Osteoblast (primary cell): ENCODE measurements at places on chromosomes 1 and 21.

- peak; percentile 39 for DNase-seq
These were observed 92.9 kb downstream of the HS2ST1 start for GRCh38 chr1:87007323-87007722.

DNA sequence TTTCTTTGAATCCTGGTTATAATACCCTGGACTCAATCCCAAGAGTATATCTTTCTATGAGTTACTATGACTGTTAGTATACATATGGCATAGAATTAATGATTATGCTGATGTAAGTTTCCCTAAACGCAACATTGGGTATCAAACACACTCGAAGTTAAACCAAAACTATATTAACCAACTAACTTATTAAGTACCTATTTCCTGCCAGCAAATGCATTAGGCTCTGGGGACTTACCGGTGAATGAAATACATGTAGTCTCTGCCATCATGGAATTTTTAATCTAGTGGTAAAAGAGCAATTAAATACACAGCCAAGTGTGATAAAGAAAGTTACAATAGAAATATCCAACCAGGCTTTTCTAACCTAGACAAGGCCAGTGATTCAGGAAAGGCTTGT, 193.6 kb upstream of the ADGRL2 start:
- no peak for DNase-seq

- DNase-seq = peak; percentile 86
These were observed 215.5 kb downstream of the KCNJ6 start for GRCh38 chr21:37700641-37701202.

DNA sequence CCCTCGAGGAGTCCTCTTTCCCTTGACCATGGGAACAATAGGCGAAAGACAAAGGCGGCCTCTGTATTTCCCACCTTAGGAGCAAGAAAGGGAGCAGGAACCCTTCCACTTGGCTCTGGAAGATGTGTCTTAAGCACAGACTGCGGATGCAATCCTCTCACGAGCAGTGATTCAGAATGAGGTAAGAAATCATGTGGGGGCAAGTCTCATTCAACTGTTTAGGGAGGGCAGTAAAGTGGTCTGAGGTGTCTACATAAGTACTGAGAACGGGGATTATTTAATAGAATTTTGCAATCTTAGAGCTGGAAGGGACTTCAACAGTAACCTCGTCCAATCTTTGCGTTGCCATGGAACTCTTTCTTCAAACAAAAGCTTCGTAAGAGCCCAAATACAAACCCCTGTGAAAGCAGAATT, 1.6 kb upstream of the DYRK3 start:
- DNase-seq = peak; percentile 86

DNA sequence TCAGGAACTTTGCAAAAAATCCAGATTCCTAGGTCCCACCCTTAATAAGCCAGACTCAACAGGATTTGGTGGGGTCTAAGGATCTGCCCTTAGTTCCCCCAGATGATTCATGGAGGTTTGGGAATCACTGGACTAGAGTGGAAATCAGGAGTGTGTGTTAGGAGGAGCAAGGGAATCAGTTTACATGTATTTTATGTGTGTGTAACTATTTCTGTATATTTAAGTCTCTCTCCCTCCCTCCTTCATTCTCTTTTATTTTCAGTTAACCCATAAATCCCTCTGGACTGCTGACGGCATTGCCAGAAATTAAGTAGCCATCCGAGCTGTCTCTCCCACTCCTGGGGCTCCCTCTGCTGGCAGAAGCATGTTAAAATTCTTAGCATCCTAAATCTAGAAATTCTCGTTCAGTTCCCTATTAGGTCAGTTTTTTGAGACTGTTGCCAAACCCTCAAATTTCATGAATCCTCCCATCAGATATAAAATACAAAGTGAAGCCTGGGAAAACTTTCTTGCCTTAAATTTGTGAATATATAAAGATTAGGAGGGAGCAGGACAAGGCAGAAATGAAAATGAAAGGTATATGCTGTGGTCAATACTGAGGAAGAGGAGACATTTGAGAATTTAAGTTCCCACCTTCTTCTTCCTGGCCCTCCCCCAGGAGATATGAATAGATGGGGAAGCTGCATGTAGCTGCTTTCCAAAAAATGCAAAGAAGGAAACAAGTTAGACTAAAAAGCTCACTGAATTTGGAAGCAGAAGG, 11.7 kb upstream of the HSD11B1 start:
- DNase-seq = peak; percentile 75

- DNase-seq = peak; percentile 96
These were observed 1.7 kb upstream of the KIF26B start for GRCh38 chr1:245153081-245153551.

- DNase-seq = no peak
These were observed 153.8 kb upstream of the PKN2 start for GRCh38 chr1:88530246-88530645.

- no peak for DNase-seq
These were observed 42.9 kb upstream of the DMRTB1 start for GRCh38 chr1:53416269-53416813.

DNA sequence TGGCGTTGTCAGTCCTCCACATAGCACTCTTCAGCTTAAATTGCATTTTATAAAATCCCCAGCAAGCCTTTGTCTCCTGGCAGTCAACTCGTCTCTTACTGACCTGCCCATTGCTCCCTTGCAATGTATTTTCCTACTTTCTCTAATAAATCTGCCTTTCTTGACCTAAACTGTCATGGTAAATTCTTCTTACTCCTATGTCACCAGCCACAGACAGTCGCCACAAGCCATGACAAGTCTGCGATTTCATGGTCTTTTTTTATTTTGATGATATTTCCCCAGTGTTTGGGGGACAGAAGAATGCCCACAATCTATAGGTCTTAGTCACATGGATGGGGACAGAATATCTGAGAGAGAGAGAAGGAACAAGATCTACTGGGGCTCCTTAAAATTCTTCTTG, 8.4 kb downstream of the IFNAR2 start:
- peak; percentile 60 for DNase-seq

DNA sequence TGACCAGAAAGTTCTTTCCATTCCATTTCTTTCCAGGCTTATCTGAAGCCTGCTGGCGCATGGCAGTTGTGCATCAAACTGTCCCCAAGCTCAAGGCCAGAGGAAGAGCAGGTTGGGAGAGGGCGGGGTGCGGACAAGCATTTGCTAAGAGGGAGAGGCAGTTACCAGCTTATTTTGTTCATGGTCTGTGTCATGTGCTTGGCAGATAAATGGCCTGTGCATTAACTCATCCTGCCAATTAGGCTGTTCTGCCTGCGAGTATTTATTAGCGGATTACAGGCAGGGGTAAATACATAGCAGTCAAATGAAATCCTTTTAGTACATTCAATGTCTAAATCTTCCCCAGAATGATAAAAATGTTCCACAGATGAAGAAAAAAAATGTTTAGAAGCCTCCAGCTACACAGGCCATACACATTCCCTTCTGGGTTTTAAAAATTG, 48.9 kb upstream of the B3GALNT2 start:
- DNase-seq = peak; percentile 60

DNA sequence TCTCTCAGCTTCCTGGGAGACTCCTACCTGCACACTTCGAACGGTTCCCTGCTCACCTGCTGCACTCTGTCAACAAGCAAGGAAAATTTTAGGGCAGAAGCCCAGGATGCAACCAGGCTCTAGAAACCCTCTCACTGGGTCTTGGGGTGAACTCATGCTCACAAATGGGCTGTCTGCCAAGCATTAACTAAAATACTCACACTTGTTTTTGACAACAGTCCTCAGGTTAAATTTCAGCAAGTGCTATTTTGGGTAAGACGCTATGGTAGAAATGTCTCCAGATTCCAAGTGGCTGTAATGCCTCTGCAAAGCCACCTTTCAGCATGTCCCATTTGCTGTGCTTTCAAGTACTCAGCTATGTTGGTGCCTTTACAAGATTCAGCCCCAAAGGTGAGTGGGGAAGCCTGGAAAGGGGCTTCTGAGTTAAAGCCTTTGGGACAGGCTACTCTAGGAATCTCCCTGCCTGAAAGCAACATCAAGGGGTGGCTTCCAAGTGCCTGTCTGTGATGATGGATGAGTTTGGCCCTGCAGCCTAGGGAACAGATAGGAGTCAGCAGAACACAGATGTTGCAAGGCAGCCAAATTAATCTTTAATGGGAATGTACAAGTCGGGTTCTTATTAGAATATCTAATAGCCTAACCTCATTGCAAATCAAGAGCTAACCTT, 211.9 kb upstream of the SPAG17 start:
- no peak for DNase-seq

GRCh38 chr1:12728391-12728790, 12.5 kb downstream of the AADACL3 start:
- no peak for DNase-seq

DNA sequence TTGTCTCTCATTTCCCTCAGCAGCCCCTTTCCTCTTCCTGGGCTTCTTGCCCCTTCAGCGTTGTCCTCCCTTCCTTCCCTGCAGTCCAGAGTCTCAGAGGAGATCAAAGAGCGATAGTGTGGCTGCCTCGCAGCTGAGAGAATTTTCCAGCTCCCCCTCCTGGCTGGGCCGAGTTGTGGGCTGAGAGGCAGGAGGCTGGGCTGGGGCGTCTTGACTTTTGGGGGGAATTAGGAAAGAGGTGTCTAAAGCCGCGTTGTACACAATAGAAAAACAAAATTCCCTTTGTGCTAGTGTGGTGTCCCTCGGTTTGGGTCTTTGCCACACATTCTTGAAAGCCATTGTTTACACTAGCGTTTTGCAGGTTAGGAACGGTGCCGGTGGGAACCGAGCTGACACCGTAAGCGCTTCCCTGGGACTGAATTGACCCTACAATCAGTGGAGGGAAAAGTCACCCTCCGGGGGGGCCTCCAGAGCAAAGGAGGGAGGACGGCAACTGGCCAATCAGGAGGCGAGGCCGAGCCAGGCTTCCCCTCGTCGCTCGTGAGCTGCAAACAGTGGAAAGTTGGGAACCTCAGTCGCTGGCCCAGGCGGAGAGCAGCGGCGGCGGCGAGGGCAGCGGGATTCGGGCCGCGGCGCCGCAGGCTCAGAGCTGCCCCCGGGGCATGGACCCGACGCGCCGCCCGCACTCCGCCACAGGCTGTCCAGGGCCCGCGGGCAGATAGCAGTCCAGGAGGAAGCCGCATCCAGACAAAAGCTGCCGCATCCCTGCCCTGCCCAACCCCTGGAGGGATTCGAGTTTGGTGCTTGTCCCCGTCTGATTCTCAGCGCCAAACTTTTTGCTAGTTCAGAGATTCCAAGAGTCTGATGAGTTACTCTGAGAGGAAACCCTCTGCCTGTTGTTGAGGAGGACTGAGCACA, at the start of gene HMCN1:
TSS of gene HMCN1 (plus strand) at position 574 of the 918 bp plus-strand sequence. CDS start 389 bp downstream, outside the sequence.
- DNase-seq = peak; percentile 83

GRCh38 chr1:160366731-160367515, at the start of gene NHLH1:
NHLH1 (plus strand) TSS chr1:160367071; CDS start chr1:160370732, 3,661 bp downstream.
- no peak for DNase-seq

- no peak for DNase-seq
These were observed 87.5 kb downstream of the COP1 start for GRCh38 chr1:176119549-176119948.
